ENCODE measurements at places on chromosomes 1 and 21.

DNA sequence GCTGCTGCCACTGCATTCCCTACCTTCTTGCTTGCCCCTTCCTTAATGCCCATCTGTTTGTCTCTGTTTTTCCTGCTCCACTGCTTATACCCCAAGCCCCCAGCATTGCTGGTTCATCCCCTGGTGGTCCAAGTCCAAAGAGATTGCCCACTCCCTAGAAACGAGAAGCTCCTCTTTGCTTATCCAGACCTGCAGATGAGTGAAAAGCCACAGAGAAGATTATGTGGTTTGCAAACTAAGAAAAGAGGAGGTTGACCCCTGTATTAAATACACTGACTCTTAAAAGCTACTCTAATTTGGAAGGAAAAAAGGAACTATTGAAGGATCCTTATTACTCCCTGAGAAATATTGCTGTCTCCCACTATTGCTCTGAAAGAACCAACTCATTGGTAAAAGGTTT is 146.8 kb upstream of the RAB4A start:
- no peak for DNase-seq

- no peak for DNase-seq
Observed at GRCh38 chr1:112686835-112687234, 12.4 kb downstream of the MOV10 start.

DNA sequence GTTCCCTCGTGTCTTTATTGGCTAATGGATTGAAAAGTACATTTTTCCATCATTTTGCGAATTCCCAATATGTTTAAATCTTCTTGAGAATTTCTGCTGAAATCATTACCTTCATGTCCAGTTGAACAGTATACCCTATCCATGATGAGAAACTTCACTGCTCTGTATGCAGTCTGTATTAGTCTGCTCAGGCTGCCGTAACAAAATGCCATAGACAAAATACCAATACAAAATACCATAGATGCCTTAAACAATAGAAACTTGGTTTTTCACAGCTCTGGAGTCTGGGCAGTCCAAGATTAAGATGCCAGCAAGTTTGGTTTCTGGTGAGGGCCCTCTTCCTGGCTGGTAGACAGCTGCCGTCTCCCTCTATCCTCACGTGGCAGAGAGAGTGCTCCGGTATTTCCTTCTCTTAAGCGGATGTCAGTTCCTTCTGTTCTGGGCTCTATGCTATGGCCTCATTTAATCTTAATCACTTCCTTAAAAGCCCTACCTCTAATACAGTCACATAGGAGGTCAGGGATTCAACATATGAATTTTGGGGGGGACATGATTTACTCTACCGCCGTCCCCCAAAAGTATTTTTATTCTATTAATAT is 27.0 kb downstream of the CXADR start:
- DNase-seq = no peak

DNA sequence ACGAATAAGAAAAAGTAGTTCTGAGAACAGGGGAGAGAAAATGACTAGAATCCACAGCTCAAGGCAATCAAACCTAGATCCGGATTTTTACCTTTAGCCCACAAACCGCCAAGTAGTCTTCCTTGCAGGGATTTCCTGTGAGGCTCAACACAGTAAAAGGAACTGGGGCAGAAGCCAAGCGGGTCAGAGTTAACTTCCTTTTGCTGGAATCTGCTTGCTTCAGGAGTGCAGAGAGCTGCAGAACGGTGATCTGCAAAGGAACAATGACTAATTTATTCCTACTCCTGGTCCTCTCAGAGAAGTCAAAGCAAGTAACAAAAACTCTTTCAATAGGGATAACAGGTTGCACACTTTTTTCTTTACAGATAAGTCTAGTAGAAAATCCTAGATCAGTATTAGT is 53.4 kb downstream of the UBR4 start:
- no peak for DNase-seq

DNA sequence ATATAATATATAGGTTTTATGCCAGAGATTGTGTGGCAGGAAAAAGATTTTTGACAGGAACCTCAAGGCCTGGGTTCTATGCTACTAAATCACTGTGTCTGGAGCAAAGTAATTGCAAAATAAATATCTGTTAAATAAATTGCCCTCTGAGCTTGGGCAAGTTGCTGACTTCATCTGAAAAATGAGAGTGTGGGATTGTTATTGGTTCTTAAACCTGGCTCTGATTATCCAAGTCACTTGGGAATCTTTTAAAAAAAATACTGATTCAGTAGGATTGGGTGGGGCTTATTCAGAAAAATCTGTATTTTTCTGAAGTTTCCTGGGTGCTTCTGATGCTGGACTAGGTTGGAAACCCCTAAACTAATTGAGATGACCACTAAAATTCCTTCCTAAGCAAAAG is 174.1 kb upstream of the SGIP1 start:
- DNase-seq = no peak

DNA sequence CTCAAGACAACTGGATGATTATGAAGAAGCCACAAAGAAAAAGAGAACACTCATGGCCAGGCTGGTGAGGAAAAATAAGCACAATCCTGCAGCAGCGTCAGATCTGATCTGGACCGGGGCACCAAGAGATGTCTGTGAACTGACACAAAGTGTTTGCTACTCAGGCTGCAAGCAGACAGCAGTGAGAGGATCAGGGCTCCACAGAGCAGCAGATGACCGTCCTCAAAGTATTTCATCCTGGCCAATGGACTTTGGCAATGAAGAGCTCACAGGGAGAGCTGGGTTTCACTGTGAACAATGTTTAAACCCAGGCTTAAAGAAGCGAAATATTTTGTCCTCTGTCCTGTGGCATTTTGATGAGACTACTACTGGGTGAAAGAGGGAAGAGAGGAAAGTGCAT is 299.2 kb downstream of the GPATCH2 start:
- no peak for DNase-seq

GRCh38 chr1:173553312-173553711 is 49.6 kb downstream of the SLC9C2 start:
- DNase-seq = no peak

- no peak for DNase-seq
Observed at GRCh38 chr1:243251539-243251938, 3.5 kb downstream of the CEP170 start.

- DNase-seq = peak; percentile 95
Observed at GRCh38 chr1:204128964-204129896, 22.6 kb downstream of the ETNK2 start.

- DNase-seq = no peak
Observed at GRCh38 chr1:11848373-11848700, 754 bp upstream of the NPPA start.

DNA sequence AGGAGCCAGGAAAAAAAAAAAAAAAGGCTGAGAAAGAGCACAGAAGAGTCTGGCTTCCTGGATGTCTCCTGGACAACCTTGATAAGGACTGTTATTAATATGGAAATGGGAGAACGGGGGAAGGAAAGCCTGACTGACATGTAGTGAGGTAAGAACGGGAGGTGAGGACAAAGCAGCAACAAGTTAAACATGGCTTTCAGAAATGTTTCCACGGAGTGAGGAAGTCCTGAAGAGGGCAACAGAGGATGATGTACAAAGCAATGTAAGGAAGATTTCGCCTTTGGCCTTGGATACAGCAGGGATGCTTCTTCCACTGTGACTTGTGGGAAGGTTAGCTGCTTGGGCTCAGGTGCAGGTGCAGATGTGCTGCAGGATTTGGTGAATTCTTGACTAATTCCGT is 11.9 kb upstream of the NIBAN1 start:
- DNase-seq = no peak

- DNase-seq = no peak
Observed at GRCh38 chr1:170520601-170521000, 11.4 kb upstream of the GORAB start.

DNA sequence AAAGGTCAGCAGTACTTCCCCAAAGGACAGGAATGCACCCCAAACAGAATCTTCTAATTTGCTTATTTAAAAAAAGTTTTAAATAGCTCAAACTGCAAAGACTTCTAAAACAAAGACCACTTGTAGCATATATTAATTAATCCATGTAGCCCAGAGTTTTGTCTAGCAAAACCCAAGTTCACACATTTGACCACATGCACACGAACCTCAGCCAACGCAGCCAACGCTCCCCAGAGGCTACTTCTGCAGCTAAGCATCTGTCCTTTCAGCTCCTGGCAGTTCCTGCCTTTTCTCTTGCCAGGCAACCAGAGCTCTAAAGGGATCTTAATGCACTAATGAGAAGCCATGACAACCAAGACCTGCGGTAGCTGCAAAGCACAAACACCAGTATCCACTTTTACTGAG is 89.6 kb downstream of the RERE start:
- no peak for DNase-seq

- DNase-seq = no peak
Observed at GRCh38 chr21:28193189-28193588, 799.5 kb downstream of the LTN1 start.

DNA sequence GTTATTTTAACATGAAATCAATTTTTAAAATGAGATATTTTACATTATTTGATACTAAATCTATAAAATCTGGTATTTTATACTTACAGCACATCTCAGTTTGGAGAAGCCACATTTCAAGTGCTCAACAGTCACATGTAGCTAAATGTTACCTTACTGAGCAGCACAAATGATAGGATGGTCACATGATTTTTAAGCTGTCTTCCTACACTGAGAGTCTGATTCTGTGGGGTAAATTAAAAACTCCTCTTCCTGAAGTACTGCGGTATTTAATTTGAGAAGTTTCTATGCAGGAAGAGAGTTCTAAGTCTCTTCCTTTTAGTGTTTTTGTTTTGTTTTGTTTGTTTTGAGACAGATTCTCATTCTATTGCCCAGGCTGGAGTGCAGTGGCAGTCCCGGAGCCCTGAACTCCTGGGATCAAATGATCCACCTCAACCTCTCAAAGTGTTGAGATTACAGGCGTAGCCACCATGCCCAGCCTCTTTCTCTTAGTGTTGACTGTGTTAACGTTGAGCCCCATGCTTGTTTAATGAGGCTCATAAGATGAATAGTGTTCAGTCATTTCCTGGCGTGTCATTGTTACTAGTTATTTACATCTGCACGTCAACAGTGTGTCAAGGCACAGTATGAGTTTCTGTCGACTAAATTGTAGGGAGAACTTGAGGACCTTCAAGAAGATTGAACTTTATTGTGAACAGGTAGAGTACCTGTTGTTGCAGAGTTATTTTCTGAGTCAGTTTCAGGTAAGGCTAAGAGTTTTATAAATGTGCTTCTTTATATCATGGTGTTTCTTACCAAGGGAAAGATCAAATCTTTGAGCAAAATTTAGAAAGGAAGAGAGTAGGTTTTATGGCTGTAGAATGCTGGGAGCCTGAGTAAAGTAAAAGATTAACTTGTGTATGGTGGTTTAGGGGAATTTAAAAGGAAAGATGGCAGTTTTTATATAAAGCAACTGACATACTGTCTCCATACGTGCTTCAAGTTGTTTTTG is 3.3 kb downstream of the CNST start:
- no peak for DNase-seq

GRCh38 chr1:222074317-222074716 is 332.4 kb upstream of the DUSP10 start:
- no peak for DNase-seq

DNA sequence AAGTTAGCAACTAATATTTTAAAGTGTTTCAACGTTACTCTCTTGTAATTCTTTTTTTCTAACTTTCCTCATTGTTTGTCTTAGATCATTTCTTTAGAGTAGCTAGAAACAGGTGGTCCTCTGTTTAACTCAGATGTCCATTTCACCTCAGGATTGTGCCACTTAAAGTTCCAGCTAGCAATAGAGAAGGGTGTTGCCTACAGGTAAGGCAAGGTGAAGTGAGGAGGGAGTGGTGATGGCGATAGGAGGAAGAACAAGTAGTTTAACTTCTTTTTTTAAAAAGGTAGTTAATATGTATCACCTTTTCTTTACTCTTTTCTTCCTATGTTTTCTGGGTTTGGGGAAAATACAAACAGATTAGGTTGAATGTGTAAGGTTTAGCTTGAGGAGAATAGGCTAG is 44.4 kb downstream of the ABCD3 start:
- DNase-seq = no peak

- DNase-seq = no peak
Observed at GRCh38 chr1:194309269-194309668, 1122.9 kb upstream of the B3GALT2 start.

Measured in WERI-Rb-1 (cell line).